ENCODE measurements at places on chromosomes 6 and 20. TPM values are rescaled to one million over a fixed set of nuclear protein-coding genes. Genes with fewer than 3 reads are reported as not detected.

Gene LGSN
- not detected for total RNA-seq

Gene MEP1A
- not detected for total RNA-seq

DNA sequence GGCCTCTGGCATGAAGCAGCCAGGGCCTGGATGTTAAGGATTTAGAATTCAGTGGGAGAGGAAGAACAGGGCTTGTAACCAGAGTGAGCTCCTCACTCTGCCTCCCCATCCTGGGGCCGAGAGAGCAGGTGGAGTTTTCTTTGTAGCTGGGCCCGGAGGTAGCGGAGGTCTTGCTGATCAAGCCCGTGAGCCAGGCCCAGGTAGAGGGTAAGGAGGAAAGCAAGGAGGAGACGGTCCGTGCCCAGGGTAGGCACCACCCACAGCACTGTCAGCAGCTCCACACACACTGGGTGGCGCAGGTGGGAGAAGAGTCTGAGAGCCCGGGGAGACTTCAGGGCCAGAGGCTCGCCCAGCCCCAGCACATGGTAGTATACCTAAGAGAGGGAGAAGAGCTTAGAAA is 2.1 kb upstream of the PPP1R18 start:
- no peak for DNase-seq

Gene CST2
- not detected for total RNA-seq

All from MG63 (cell line).